ENCODE measurements at places on chromosomes 7 and 10.

DNA sequence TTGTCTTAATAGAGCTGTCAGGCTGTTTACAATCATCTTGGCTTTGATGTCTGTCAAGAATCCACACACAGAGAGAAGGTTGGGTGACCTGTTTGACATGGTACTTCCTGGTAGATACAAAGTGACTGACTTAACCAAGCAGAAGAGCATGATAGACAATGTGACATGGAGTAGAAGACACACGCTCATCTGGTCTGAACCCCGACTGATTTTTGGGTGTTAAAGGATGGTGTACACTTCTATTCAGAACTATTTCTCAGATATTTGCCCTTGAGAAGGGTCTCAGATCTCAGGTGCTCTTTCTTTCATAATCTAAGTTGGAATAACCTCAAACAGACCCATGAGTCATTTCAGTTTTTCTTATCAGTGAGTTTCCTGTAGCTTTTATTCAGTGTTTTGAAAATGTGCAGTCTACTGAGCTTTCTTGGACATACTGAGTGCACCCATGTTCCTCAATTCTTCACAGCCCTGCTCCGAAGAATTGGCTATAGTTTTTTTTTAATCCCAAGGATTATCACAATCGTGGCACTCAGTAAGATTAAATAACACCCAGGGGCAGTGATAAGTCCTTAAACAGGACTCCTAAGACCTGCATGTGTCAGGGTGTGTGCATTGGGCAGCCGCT lies 46.4 kb upstream of the NXPH1 start:
- DNase-seq, result no peak

DNA sequence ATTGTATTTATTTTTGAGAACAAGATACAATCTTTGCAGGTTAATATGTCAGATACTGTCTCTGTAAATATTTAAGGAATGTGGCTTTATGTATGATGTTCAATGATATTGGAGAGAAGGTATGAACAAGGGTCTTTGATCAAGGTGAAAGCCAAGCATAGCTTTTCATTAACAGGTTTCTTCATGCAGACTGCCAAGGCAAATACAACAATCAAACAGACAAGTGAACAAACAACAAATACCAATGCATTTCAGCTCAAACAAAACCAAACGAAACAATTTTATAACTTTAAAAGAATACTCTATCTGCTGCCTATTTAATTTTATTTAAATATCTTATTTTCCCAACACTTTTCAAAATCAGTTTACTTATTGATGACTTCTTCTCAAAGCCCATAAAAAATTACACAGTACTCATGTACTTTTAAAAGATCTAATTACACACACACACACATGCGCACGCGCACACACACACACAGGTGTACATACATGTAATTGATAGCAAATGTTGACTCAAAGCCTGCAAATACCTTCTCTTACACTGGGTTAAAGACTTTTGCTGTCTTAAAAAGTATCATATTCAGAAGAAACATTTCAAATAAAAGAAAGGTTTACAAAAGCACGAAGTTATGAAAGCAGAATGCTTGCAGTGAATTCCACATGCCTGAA lies 201.1 kb upstream of the CCDC6 start:
- no peak for DNase-seq

- DNase-seq, result no peak
These were observed 223.3 kb upstream of the GPR26 start for GRCh38 chr10:123442901-123443300.

DNA sequence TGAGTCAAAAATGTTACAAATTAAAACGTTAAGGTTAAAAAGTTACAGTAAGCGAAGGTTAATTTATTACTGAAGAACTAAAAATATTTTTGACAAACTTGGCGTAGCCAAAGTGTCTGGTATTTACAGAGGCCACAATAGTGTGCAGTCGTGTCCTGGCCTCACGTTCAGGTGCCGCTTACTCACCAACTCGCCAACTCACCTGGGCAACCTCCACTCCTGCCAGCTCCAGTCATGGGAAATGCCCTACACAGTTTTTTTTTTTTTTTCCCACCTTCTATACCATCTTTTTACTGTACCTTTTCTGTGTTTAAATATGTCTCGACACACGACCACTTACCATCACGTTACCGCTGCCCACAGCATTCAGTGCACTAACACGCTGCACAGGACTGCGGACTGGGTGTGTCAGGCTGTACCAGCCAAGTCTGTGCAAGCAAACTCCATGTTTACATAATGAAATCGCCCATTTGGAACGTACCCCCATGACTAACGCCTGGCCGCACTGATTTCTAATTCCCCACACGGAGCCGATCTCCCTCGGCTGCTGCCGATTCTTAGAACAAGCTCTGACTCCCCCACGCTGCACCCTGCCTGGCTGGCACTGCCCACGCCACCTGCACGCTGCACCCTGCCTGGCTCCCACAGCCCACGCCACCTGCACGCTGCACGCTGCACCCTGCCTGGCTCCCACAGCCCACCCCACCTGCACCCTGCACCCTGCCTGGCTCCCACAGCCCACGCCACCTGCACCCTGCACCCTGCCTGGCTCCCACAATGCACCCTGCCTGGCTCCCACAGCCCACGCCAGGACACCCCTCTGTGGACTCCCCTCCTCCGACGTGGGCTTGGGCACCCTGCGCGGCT lies 203.1 kb downstream of the ZMYND11 start:
- no peak for DNase-seq

DNA sequence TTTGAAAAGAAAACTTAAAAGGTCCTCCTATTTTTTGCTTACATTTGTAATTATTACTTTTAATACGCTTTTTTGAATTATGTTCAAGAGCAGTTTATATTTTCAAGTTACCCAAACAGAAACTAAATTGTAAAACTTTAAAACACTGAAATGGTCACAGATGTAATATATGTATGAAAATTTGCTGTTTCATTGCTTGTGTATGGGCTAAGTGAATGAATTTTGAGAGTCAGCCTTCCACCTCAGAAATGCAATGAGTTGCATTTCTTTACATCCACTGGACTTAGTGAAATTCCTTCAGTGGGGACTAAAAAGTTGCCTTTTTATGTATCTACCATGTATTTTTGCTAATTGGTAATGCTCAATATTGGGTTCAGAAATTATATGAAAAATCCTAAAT lies 1.6 kb downstream of the VPS26A start:
- no peak for DNase-seq

- DNase-seq, result no peak
These were observed 23.3 kb downstream of the ADAP1 start for GRCh38 chr7:930975-931758.

GRCh38 chr7:95886501-95887090 lies 114.2 kb downstream of the DYNC1I1 start:
- no peak for DNase-seq

GRCh38 chr10:23094786-23095403 lies 484 bp upstream of the MSRB2 start:
- DNase-seq, result no peak

- DNase-seq, result no peak
These were observed 161.7 kb upstream of the BMPER start for GRCh38 chr7:33743594-33743993.

GRCh38 chr7:40526951-40527715 lies 392.3 kb downstream of the SUGCT start:
- no peak for DNase-seq

DNA sequence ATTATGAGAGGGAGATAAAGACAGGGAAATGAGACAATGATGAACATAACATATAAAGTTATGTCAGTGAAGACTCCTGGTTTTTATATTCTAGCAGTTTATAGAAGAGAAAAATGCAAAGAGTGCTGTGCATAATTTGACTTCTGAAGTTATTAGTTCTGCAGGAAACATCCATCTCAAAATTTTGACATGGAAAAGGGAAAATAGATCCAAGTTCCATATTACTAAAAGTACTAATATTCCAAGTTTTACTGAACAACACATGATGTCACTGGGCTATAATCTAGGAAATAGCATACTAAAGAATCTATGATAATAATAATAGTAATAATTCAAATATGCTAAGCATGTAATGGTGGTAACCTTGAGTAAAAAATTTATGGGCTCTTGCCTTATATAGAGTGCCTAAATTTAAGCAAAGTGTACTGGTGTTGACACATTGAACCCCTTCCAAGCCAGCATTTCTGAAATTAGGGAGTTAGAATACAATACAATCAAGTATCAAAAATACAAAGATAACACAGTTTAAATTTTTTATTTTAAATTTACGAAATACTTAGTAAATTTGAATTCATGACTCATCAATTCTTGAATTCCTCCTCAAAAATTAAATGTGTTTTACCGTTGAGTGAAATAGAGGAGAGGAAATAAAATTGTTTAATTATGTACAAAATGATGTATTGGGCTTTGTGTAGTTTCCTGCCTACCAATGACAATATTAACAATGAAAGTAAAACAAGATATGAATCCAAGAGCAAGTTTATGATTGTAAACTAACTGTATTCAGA lies 102.8 kb upstream of the KCND2 start:
- no peak for DNase-seq

GRCh38 chr10:34190580-34190979 lies 624.5 kb downstream of the PARD3 start:
- no peak for DNase-seq

GRCh38 chr10:85558533-85558932 lies 808.1 kb downstream of the GRID1 start:
- DNase-seq, result no peak
